ENCODE measurements at places on chromosomes 13 and 19. TPM values are rescaled to one million over a fixed set of nuclear protein-coding genes. Genes with fewer than 3 reads are reported as not detected.

Gene ZNF546
- total RNA-seq, result 1.5 TPM

Gene MYO16
- total RNA-seq, result 0.94 TPM

Gene KLK10
- not detected for total RNA-seq

Gene CGB5
- not detected for total RNA-seq

Gene FAM216B
- not detected for total RNA-seq

Gene HPN
- total RNA-seq, result 0.10 TPM

Gene HS6ST3
- total RNA-seq, result under 0.01 TPM

Gene CASP14
- not detected for total RNA-seq
